Chondrocyte (in vitro differentiated cells): ENCODE measurements at places on chromosomes 2 and 18. TPM values are rescaled to one million over a fixed set of nuclear protein-coding genes. Genes with fewer than 3 reads are reported as not detected.
A peak's percentile ranks its signal among the peaks of the same experiment; 100 is the strongest.

The CXCR1 gene
- not detected in 3 replicates for total RNA-seq

GRCh38 chr2:205802065-205802464 lies 119.8 kb downstream of the NRP2 start:
- no peak overlapping the region for H3K4me3 ChIP-seq
- H3K27ac ChIP-seq: no peak overlapping the region
- DNase-seq: no peak
- H3K36me3 ChIP-seq: peaks cover 10% of the 10 kb centered on the region
- peaks cover 10% of the 10 kb centered on the region for H3K27me3 ChIP-seq

The CRYGD gene
- total RNA-seq: not detected in 3 replicates

GRCh38 chr2:134336352-134336751 lies 82.5 kb downstream of the MGAT5 start:
- no peak overlapping the region for H3K4me3 ChIP-seq
- DNase-seq: no peak
- no peak overlapping the region for H3K27ac ChIP-seq
- peaks cover 4% of the 10 kb centered on the region for H3K36me3 ChIP-seq
- no peaks in the 10 kb centered on the region for H3K4me1 ChIP-seq

DNA sequence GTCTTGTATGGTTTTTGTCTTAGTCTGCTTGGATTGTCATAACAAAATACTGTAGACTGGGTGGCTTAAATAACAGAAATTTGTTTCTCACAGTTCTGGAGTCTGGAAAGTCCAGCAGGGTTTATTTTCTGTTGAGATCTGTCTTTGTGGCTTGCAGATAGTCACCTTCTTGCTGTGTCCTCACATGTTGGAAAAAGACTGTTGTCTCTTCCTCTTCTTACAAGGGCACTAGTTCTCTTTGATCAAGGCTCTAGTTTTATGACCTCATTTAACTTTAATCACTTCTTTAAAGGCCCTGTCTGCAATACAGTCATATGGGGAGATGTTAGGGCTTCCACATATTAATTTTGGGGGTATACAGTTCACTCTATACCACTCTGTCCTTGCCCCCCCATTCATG lies 56.5 kb downstream of the NBEAL1 start:
- H3K27ac ChIP-seq: no peak overlapping the region
- no peak for DNase-seq
- H3K27me3 ChIP-seq: no peaks in the 10 kb centered on the region
- H3K4me1 ChIP-seq: peaks cover 10% of the 10 kb centered on the region
- H3K36me3 ChIP-seq: peaks cover 31% of the 10 kb centered on the region

The CD8B gene
- total RNA-seq: not detected in 3 replicates

The MEP1B gene
- total RNA-seq: not detected in 3 replicates

DNA sequence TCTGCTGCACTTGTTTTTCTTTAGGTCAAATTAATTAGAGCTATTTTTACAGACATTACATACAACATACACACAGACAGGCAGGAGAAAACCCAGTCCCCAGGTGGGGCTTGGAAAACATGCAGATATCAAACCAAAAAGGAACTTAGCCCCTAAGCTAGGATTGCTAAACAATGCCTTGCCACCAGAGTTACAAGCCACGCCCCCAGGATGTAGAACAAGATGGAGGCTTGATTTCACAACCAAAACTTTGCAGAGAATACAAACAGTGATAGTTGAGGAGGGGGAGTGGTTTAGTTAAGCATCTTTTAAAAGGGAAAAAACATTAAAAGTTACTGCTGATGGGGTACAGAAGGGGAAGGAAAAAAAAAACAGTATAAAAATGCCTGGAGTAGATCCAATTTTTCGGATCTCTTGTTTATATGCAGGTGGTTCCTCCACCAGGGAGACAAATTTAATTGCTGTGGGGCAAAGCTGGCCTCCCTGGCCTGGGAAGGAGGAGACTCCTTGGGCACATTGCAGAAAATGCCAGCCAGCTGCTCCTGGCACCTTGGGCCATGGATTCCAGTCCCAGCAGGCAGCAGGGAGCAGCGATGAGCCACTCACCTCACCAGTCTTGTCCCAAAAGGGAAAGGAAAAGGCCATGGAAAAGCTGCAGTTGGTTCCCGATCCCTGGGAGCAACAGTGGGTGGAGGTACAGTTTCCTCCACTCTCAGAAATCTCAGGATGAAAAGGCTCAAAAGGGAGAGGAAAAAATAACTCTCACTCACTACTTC lies 348.4 kb upstream of the REG3G start:
- H3K4me1 ChIP-seq: no peaks in the 10 kb centered on the region
- peaks cover 4% of the 10 kb centered on the region for H3K27me3 ChIP-seq
- no peak for DNase-seq
- H3K4me3 ChIP-seq: no peak overlapping the region
- no peak overlapping the region for H3K27ac ChIP-seq

The NOL4 gene
- total RNA-seq: not detected in 3 replicates

The RGPD4 gene
- 0.08 to 0.12 TPM (median 0.10 TPM) in 3 replicates for total RNA-seq

The ACADL gene
- total RNA-seq: not detected in 3 replicates

- H3K36me3 ChIP-seq: no peaks in the 10 kb centered on the region
- H3K27me3 ChIP-seq: no peaks in the 10 kb centered on the region
- H3K4me3 ChIP-seq: no peak overlapping the region
- no peak for DNase-seq
Observed at GRCh38 chr2:150526827-150527226, 39.4 kb upstream of the RND3 start.

DNA sequence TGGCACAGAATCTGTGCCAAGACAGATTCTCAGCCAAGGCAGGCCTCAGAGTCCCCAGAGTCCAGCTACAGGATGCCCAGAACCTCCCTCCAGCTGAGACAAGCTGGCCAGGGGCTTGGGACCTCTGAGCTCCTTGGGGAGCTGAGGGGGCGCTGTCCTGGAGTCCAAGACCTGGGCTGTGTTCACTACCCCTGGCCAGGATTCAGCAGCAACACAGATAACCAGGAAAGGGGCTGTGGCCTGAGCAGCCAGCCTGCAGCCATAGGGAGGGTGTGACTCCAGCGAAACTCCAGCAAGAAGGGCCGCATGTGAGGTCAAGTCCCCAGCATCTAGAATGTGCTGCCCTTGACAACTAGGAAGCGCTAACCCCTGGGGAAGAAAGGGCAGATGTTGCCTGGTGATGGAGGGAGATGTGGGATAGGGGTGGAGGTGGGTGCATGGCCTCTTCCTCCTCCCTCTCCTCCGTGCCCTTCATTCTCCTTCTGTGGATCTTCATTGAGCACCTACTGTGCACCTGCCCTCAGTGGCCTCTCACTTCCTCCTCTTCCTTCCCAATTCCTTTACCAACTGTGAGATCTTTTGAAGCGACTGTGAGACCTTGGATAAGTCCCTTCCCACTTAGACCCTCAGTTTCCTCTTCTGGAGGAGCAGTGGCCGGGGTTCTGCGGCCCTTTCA lies 7.7 kb upstream of the ARID5A start:
- peak overlapping the region; percentile 90 for H3K27ac ChIP-seq
- H3K4me1 ChIP-seq: peaks cover 59% of the 10 kb centered on the region
- H3K27me3 ChIP-seq: peaks cover 11% of the 10 kb centered on the region
- no peak for DNase-seq
- no peaks in the 10 kb centered on the region for H3K36me3 ChIP-seq
- H3K4me3 ChIP-seq: peak overlapping the region; percentile 59

GRCh38 chr2:128406736-128407554 lies 88.3 kb upstream of the HS6ST1 start:
- H3K36me3 ChIP-seq: no peaks in the 10 kb centered on the region
- H3K27me3 ChIP-seq: no peaks in the 10 kb centered on the region
- H3K27ac ChIP-seq: no peak overlapping the region
- DNase-seq: peak; percentile 72
- H3K4me3 ChIP-seq: no peak overlapping the region

- H3K36me3 ChIP-seq: no peaks in the 10 kb centered on the region
- no peak for DNase-seq
- H3K27me3 ChIP-seq: peaks cover 11% of the 10 kb centered on the region
- H3K4me3 ChIP-seq: no peak overlapping the region
- H3K4me1 ChIP-seq: no peaks in the 10 kb centered on the region
Observed at GRCh38 chr2:212677466-212677865, 138.9 kb upstream of the ERBB4 start.

DNA sequence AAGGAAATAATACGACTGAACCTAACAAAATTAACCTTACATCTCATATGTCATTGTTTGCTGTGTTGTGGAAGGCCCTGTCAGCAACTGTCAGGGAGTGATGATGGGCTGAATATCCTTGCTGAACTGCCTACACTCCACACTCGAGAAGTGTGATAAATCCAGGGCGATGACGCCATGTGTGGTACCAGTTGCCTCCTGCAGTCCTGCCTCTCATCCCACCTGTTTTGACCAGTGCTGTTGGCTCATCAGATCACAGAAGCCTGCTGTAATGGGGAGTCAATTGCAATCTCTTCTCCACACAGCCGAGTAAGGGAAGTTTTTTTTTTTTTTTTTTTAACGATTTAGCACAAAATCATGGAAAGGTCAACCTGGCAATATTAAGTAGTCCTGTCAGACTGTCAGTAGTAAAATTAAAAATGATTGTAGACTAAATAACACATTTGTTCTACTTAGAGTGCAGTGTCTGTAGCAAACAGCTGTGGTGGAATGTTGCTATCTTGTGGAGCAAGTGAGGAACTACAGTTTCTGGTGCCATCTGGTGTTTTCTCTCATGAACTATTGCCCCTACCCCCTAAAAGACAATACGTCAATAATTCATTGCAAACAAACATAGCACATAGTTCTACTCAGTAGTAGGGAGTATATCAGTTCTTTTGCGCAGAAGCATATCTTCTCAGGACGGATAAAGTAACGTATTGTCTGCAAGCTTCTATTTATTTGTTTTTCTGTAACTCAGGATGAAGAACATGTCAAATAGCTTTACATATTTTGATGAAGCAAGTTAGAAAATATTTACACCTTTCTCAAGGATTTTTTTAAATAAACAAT lies 347.6 kb downstream of the CTNNA2 start:
- H3K4me3 ChIP-seq: no peak overlapping the region
- no peak overlapping the region for H3K27ac ChIP-seq
- H3K4me1 ChIP-seq: no peaks in the 10 kb centered on the region
- no peaks in the 10 kb centered on the region for H3K36me3 ChIP-seq
- no peak for DNase-seq

- peak overlapping the region; percentile 56 for H3K27ac ChIP-seq
- no peak overlapping the region for H3K4me3 ChIP-seq
- H3K27me3 ChIP-seq: no peaks in the 10 kb centered on the region
- H3K36me3 ChIP-seq: peaks cover 11% of the 10 kb centered on the region
Observed at GRCh38 chr18:61855449-61856378, 37.1 kb downstream of the RNF152 start.

GRCh38 chr2:43225788-43226557 lies 433 bp downstream of the ZFP36L2 start:
- H3K27me3 ChIP-seq: no peaks in the 10 kb centered on the region
- H3K4me1 ChIP-seq: peaks cover 48% of the 10 kb centered on the region
- H3K36me3 ChIP-seq: peaks cover 18% of the 10 kb centered on the region
- H3K4me3 ChIP-seq: peak overlapping the region; percentile 94
- peak overlapping the region; percentile 95 for H3K27ac ChIP-seq

The KIF1A gene
- total RNA-seq: 15.2 to 63.5 TPM (median 60.0 TPM) in 3 replicates

DNA sequence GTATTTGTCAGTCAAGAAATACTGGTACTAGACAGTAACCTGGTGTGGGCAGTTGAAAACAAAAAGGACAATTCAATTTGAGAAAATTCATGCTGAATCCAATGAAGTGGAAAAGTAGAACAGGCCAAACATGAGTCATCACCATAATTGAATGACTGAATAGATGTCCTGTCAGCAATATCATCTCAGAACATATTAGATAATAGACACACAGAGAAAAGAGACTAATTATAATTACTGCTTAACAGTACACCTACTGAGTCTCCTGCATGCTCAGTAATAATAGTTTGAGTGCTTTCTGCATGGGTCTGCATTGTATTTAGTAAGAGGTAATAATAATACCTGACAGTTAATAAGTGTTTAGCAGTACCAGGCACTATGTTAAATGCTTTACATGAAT lies 138.6 kb upstream of the ZC3H15 start:
- peaks cover 19% of the 10 kb centered on the region for H3K4me1 ChIP-seq
- no peak overlapping the region for H3K27ac ChIP-seq
- peaks cover 2% of the 10 kb centered on the region for H3K36me3 ChIP-seq
- H3K27me3 ChIP-seq: no peaks in the 10 kb centered on the region

DNA sequence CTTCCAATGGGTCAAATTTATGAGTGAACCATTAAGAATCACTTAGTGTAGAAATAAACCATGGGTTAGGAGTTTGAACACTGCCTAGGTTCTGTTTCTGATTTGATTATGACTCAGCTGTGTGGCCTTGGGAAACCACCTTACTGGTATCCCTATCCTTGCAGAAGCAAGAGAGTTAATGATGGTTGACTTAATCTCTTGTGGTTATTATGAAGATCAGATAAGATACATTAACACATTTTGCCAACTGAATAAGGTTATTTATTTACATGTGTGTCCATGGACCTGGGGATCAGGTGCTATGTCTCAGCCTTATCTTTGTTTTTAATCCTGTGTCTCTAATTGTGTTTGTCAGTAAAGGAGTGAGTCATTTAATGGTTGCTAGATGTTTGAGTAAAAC lies 5.4 kb upstream of the KCNJ13 start:
- H3K4me3 ChIP-seq: no peak overlapping the region
- peaks cover 8% of the 10 kb centered on the region for H3K36me3 ChIP-seq
- no peak for DNase-seq
- no peaks in the 10 kb centered on the region for H3K27me3 ChIP-seq
- H3K4me1 ChIP-seq: peaks cover 24% of the 10 kb centered on the region

DNA sequence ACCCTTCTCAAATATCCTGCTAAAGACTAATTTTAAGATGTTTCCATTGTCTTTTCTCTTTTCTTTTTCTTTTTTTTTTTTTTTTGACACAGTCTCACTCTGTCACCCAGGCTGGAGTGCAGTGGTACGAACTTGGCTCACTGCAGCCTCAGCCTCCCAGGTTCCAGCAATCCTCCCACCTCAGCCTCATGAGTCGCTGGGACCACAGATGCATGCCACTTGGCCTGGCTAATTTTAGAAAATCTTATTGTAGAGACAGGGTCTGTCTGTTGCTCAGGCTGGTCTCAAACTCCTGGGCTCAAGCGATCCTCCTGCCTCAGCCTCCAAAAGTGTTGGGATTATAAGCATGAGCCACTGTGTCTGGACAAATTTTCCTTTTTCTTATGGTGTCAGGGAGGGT lies 167.5 kb downstream of the MCFD2 start:
- DNase-seq: no peak
- H3K27me3 ChIP-seq: no peaks in the 10 kb centered on the region
- peaks cover 55% of the 10 kb centered on the region for H3K4me1 ChIP-seq
- H3K27ac ChIP-seq: peak overlapping the region; percentile 79

DNA sequence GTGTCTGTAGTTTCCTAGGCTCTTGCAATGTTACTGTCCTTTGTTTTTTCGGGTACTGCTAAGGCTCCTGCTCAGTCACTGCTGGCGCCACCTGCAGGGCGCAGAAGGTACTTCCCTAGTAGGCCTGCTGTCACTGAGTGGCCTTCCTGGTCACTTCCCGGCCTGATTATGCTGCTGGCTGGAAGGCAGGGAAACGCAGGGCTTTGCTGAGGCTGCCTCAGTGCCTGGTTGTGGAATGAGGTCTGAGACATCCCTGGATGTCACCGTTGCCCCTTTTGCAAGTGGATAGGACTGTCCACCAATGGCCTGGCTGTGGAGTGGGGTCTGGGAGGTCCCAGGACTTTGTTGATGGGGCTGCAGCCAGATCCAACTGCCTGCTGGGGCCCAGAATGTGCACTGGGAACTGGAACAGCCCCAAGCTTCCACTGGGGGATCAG lies 13.1 kb downstream of the DAW1 start:
- no peak overlapping the region for H3K27ac ChIP-seq
- H3K4me3 ChIP-seq: no peak overlapping the region
- H3K27me3 ChIP-seq: no peaks in the 10 kb centered on the region
- peaks cover 17% of the 10 kb centered on the region for H3K4me1 ChIP-seq
- no peak for DNase-seq
- H3K36me3 ChIP-seq: peaks cover 2% of the 10 kb centered on the region

GRCh38 chr2:237324405-237324831 lies 89.5 kb downstream of the COL6A3 start:
- peak overlapping the region; percentile 76 for H3K27ac ChIP-seq
- no peaks in the 10 kb centered on the region for H3K27me3 ChIP-seq
- no peak overlapping the region for H3K4me3 ChIP-seq
- no peak for DNase-seq
- peaks cover 4% of the 10 kb centered on the region for H3K36me3 ChIP-seq

The ARHGAP28 gene
- 17.9 to 25.1 TPM (median 18.1 TPM) in 3 replicates for total RNA-seq
